ENCODE measurements at places on chromosomes 11 and 22.
A peak's percentile ranks its signal among the peaks of the same experiment; 100 is the strongest.

DNA sequence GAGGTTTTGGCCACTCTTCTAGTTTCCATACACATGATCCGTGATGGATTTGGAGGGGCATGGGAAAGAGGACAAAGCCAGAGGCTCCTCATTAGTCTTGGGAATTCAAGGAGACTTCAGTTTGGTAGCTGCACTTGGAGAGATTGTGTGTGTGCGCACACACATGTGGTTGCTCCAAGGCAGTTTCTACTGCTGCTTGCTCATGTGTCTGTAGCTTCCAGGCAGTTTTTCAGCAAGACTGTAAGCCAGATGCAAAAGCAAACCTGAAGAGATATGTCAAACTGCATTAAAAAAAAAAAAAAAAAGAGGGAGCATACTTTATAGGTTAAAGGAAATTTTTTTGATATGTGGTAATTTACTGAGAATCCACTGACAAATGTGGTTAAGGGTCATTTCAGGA is 95.7 kb downstream of the OSBP2 start:
- DNase-seq: no peak

DNA sequence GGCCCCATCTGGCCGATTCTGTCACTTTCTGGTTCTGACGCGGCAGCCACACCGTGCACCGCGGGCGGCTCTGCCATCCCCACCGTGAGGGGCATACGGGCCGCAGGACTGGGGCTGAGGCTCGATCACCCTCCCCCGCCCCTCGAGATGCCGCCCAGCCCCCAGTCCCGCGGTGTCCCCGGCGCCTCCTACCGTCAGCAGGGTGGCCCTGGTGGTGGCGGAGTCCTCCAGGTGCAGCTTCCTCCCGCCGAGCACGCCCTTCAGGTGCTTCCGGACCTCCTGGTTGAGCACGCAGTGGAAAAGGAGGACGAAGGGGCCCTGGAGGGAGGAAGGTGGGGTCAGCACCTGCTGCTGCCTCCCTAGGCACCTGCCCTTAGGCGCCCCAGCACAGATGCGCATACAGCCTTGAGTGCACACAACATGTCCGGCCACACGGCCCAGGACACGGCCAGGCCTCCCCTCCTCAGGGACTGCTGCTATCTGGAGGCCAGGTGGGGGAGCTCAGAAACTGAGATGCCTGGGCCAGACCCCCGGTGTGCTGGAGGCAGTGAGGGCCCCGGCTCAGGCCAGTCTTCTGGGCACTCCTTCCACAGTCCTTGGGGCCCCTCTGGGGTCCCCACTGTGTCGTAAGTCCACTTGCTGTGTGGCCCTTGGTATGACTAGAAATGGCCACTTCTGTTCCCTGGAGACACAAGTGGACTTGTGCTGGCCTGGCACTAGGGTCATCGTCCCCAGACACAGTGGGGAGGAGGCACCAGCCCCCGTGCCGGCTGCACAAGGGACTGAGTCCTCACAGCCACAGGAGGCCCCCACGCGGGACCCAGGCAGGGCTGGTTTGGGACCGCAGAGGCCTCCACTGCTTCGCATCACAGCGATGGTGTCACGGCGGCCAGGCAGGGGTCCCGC is 31.5 kb downstream of the TRMU start:
- no peak for DNase-seq

GRCh38 chr22:29883775-29884097 is 762 bp downstream of the MTMR3 start:
- no peak for DNase-seq

DNA sequence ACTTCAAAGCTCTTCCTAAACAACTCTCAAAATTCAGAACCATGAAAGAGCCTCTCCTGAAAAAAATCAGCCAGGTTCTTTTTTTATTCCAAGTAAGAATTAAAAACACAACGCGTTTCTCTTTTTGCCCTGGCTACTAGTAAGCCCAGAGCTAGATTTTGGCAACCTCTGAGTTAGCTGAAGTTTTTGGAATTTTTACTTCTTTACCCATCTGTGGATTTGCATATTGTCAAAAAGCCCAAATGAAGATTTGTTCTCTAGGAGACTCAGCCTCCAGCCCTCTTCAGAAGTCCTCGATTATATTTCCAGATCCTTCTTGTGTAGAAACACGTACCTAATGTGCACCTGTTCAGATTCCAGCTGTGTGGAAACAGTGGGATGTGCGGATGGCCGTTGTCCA is 517.9 kb downstream of the TBC1D22A start:
- no peak for DNase-seq

- DNase-seq: no peak
Observed at GRCh38 chr22:36303874-36304273, 50.9 kb downstream of the APOL1 start.

GRCh38 chr22:19035474-19036228 is 86.6 kb downstream of the DGCR2 start:
- DNase-seq: peak; percentile 66

- no peak for DNase-seq
Observed at GRCh38 chr11:64572143-64572542, 18.9 kb upstream of the SLC22A12 start.

- DNase-seq: no peak
Observed at GRCh38 chr22:32760815-32761214, 40.7 kb upstream of the TIMP3 start.

- no peak for DNase-seq
Observed at GRCh38 chr22:30206944-30207343, 39.6 kb downstream of the LIF start.

DNA sequence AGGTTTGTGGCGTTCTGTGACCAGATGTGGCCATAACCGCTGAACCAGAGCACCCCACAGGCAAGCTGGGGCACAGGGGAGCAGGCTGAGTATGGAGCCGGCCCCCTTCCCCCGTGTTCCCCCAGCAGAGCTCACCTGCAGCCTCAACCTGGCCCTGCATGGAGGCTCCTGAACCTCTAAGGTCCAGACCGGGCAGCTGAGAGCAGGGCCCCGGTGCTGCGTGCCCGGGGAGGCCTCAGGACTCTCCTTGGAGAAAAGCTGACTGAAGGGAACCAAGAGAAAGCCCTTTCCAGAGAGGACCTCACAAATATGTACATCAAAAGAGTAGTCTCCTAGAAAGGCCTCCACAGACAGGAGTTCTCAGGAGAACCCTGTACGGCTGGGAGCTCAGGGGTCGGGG is 17.4 kb upstream of the IGSF22 start:
- DNase-seq: no peak

GRCh38 chr11:48017105-48017830 is 36.9 kb downstream of the PTPRJ start:
- DNase-seq: no peak

GRCh38 chr11:93850594-93851018 is at the start of gene VSTM5:
VSTM5 (minus strand) TSS chr11:93850618; CDS start chr11:93850502, 116 bp downstream.
- DNase-seq: no peak

DNA sequence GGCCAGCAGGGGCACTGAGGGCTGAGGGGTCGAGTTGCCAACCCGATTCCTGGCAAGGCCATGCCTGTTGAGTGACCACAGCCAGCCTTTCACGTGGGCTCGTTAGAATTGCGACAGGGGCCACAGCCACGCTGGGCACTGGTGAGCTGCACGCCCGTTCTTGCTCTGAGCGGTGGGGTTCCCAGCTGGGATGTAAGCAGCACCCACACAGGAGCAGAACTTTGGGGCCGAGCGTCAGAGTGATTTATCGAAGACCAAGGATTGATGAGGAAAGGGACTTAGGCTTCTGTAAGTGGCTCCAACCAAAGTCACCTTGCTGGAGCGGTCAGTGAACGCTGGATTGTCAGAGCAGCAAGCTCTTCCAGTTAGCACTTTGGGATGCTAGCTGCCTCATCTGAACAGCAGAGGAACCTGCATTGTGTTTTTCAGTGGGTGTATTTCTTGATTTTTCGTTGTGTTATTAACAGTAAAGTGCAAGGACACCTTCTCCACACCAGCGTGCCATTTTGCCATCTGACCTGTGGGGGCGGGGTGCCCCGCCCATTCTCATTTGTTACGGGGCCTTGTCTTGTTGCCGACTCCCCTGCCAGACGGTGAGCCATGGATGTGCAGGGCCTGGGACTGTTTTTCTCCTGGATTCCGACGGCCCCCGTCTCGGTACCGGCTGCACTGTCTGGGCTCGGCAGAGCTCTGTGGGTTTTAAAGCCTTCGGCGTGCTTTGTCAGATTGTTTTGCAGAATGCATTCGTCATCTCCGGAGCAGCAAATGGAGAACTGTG is 202.5 kb downstream of the TBC1D22A start:
- no peak for DNase-seq

DNA sequence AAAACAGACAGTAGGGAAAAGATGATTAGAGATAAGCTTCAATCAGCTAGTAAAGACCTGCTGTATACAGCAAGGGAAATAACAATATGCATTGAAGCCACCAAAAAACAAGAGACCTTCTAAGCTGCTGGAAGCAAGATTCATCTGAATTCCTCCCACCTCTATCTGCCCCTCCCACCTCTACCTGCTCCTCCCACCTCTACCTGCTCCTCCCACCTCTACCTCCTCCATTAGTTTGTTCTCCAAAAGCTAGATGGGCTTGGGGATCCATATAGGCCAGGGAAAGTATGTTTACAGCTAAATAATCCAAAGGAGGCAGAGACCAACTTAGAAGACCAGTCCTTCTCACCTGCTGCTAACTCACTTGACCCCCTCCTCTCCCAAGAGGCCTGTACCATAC is 33.2 kb downstream of the PAK1 start:
- DNase-seq: no peak

GRCh38 chr11:131808470-131808869 is 438.1 kb downstream of the NTM start:
- DNase-seq: no peak
